NCI-H1436 (cell line): ENCODE measurements at places on chromosomes 7 and 10.

DNA sequence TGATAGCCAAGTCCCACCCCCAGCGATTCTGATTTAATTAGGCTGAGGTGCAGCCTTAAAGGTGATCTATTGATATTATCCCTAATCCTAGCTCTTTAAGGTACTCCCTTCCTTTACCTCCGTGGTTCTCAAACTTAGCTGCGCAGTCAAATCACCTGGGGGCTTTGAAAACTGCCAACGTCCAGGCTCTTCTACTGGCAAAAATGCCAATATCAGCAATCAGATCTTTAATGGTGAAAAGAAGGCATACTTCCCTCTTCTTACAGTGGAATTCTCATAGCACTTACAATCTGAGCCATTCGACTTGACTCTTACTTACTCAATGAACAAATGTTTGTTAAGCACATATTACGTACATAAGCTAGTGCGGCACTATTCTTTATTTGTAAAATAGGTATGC lies 704 bp upstream of the SLC35B4 start:
- DNase-seq = no peak

DNA sequence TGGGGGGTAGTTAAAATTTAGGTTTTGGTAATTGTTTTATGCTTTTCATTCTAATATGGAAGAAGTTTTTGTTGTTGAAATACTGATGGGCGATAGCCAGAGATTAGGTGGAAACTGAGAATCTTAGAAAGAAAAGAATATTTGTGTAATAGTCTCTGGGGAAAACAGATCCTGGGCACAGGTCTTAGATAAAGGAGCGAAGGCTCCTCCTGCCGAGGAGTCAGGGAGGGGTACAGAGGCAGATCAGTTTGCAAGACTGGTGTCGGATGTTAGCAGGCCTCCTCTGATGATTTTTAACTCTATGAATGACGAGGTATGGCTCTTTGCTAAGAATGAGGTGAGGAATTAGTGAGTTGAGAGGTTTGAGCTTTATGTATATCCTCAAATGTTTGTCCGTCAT lies 339.7 kb downstream of the HGF start:
- no peak for DNase-seq

- no peak for DNase-seq
These were observed 20.0 kb downstream of the JAZF1 start for GRCh38 chr7:28160551-28160991.

DNA sequence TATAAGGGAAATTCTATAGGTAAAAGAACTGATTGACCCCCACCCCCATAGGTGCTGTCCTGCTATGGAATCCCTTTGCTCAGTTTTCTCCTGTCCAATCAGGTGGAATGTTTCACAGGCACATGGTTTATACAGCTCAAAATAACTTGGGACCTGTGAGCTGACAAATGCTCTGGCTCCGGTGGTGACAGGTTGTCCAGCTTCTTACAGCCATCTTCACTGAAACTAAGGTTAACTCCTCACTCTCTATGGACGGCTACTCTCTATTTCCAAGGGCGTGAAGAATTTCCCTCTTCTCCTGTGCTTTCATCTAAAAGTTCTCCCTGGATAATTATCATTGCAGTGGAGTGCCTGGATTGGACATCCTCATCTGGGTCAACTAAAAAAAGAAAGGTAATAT lies at the start of gene MYPN:
Gene MYPN (plus strand): TSS at position 158 of the 400 bp plus-strand sequence. CDS start 11,951 bp downstream, outside the sequence.
- DNase-seq = no peak

DNA sequence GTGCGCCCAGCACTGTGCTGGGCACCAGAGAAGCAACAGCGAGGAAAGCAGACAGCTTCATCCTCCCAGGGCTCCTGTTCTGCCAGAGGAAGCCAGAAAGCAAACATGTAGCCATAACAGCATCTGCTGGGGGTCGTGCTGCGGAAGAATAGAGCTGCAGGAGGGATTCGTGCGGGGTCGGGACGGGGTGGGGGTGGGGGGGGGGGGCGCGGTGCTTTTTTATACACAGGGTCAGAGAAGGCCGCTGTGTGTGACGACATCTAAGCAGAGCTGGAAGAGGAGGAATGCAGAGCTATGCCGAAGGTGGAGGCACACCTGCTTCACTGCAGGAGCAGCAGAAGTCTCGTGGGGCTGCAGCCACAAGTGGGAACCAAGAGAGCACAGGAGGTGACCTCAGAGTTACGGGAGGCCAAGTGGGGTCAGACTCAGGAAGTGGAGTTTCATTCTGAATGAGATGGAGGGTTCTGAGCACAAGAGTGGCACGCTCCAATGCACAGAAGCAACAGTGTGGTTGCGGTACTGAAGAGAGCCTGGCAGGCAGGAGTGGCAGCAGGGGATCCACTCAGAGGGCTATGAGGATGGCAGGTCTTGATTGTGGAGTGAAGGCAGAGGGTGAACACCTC lies 11.1 kb downstream of the PKD1L1 start:
- no peak for DNase-seq

GRCh38 chr10:66804962-66805361 lies 120.9 kb upstream of the LRRTM3 start:
- no peak for DNase-seq
